Dorsolateral prefrontal cortex (tissue), 122 donors: ENCODE measurements at places on chromosomes 16 and 17. TPM values are rescaled to one million over a fixed set of nuclear protein-coding genes. Genes with fewer than 3 reads are reported as not detected.

GRCh38 chr16:84567286-84567962, 50.5 kb downstream of the COTL1 start:
- DNase-seq = no peak

DNA sequence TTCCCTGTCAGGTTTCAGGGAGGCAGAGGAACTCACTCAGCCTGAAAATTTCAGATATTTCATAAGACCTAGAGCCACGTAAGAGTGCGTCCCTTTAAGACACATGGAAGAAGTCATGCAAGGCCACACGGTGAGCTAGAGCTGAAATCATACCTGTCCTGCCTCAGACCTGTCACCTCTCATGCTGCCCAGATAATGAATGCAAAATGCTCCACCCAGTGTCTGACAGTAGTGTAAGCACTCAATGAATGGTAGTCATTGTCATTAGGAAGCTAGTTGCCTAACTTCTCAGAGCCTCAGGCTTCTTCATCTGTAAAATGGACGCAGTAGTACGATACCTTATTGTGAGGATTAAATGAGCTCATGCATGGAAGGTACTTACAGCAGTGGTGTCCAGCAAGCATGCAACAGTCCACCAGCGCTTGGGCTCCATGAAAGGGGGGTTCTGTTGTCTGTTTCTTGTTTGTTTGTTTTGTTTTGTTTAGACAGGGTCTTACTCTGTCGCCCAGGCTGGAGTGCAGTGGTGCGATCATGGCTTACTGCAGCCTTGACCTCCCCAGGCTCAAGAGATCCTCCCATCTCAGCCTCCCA, 60.7 kb downstream of the WSB1 start:
- no peak for DNase-seq

GRCh38 chr16:84907575-84907974, 87.8 kb downstream of the CRISPLD2 start:
- no peak for DNase-seq

- no peak for DNase-seq
These were observed 72.0 kb downstream of the HS3ST2 start for GRCh38 chr16:22885951-22886350.

GRCh38 chr16:70429888-70430666, 8.8 kb downstream of the ST3GAL2 start:
- DNase-seq = no peak

- no peak for DNase-seq
These were observed 43.8 kb downstream of the SHISA6 start for GRCh38 chr17:11284811-11285210.

GRCh38 chr17:32962320-32962711, 29.3 kb upstream of the SPACA3 start:
- no peak for DNase-seq

- no peak for DNase-seq
These were observed 191.1 kb downstream of the CHD9NB start for GRCh38 chr16:52861614-52862022.

- DNase-seq = no peak
These were observed 3.8 kb upstream of the FAM171A2 start for GRCh38 chr17:44367231-44367979.

DNA sequence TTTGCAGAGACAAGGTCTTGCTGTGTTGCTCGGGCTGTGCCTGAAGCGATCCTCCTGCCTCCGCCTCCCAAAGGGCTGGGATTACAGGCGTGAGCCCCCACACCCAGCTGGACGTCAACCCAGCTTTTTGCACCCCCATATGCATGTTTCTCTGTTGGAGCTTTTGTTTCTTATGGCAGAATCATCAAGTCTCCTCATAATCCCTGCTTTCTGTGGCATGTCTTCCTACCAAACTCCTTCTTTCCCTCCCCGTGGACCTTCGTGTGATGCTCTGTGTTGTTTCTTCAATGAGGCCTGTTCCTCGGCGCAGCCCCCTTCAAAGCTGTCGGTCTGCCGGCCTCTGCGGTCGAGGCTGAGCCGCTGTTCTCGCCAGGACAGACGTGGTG, 71.6 kb downstream of the METRNL start:
- no peak for DNase-seq

DNA sequence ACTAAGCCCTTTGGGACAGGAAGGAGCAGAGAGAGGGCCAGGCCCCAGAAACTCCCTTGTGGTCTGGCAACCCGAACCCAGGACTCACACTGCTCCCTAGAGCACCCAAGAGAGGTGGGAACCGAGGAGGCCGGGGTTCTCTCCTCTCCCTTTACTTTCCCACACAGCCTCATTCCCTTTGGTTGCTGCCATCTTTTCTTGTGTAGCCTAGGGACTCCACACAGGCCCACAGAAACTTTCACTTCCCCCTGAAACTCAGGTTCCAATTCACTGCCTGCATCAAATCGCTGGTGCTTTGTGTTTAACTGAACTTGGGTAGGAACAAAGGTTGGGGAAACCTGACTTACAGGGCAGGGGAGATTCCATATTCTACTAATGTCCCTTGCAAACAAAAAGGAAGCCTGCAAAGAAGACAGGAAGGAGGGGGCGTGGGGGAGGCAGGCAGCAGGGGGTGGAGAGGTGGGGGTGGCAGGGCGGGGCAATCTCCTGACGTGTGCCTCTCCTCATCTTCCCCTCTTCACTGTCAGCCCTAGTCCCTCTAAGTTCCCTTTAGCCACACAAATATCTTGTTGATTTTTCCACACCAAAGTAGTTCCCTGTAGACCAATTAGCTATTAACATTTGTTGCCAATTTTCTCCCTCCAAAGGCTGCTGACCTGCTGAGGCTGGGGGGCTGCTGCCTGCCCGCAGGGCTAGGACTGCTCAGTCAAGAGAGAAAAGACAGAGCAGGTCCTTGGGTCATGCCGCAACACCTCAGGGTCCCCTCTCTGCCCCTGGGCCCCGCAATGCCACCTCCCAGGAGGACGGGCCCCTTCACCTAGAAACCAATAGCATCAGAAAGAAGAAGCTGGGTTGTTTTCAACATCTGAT, 8.0 kb downstream of the ST3GAL2 start:
- no peak for DNase-seq

- no peak for DNase-seq
These were observed 2.7 kb downstream of the TBCD start for GRCh38 chr17:82754297-82755208.

- no peak for DNase-seq
These were observed 9.2 kb upstream of the TSPOAP1 start for GRCh38 chr17:58337600-58338453.

GRCh38 chr17:58088624-58089023, 5.4 kb downstream of the DYNLL2 start:
- no peak for DNase-seq

DNA sequence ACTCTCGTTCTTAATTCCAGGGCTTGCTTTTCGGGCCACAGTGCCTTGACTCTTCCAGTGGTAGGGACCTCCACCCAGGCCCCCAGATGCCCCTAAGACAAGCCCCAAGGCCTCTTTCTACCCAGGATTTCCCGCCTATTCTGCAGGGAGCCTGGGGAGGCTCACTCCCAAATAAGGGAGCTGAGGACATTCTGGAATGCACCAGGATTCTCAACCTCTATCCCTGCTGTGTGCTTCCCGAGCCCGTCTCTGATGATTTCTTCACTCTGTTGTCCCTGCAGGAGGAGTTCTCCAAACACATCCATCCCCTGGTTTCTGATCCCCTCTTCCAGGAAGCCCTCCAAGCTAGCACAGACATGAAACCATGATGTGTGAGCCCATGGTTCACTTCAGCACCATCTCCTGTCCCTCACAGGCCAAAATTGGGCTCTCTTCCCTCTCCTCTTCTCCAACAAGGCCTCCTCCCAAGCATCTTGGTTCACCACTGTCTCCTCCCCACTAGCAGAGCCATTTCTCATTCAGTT, 255.9 kb downstream of the KATNIP start:
- DNase-seq = no peak

DNA sequence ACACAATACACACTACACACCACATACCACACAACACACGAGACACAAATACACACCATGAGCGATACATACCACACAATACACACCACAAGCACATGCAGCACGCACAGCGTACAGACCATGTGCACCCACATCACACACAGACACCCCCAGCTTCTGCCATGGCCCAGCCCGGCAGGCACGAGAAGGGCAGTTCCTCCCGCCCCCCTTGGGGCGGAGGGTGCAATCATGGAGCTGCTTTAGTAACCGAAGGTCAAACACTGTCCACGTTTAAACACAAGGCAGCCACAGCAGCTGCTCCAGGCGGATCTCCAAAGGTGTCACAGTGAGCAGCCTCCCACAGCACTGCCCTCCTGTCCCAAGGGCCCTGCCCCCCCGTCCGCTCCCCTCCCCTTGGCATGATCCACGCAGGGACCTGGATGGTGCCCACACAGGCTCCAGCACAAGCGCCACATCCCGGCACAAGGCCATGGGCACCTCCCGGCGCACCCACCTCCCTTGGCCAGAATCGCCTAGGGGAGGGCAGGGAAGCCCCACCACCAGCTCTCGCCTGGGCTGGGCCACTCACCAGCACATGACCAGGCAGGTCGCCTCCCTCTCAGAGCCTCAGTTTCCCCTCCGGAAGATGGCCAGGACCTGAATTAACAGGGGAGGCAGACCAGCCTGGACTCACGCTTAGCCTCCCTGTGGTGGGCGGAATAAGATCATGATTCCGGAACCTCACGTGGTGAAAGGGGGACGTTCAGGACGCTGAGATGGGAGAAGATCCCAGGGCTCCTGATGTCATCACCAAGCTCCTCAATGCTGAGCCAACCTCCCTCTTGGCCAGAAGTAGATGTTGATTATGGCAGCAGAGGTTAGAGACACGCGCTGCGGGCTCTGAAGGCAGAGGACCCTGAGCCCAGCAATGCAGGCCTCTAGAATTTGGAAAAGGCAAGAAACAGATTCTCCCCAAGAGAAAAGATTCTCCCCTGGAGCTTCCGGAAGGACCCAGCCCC, 32.6 kb upstream of the ZNF469 start:
- DNase-seq = no peak

DNA sequence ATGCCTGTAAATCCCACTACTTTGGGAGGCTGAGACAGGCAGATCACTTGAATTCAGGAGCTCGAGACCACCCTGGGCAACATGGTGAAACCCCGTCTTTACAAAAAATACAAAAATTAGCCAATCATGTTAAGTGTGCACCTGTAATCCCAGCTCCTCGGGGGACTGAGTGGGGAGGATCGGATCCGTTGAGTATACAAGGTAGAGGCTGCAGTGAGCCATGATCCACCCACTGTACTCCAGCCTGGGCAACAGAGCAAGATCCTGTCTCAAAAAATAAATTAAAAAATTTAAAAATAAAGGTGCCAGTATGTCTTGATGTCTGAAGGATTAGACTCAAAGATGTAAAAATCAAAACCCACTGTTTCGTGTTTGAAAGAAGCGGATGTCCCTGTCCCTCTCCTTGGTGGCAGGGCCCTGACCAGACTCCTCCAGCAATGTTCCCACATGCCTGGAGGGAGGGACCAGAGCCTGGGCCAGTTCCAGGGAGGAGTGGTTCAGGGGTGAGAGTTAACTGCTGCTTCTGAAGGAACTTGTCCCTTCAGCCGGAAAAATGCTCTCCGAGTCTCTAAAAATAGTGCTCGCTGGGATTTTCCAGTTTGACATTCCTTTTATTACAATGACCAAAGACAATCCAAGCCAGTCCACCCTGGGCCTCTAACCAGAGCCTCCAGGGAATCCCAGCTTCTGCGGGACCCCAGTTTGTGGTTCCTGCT, 9.4 kb upstream of the CMTM4 start:
- no peak for DNase-seq

- no peak for DNase-seq
These were observed 68.8 kb downstream of the SHISA6 start for GRCh38 chr17:11309850-11310249.

GRCh38 chr17:44007346-44008204, 3.2 kb downstream of the NAGS start:
- no peak for DNase-seq

GRCh38 chr17:40551091-40551878, 14.0 kb downstream of the CCR7 start:
- peak; percentile 2 for DNase-seq

GRCh38 chr16:51071326-51071725, 79.7 kb downstream of the SALL1 start:
- no peak for DNase-seq

Gene CDRT15L2
- total RNA-seq = not detected

Gene DNAAF8
- 2.2 TPM for total RNA-seq

Gene SDK2
- 4.6 TPM for total RNA-seq

Gene RPH3AL
- 6.4 TPM for total RNA-seq

Gene CFAP97D1
- not detected for total RNA-seq

Gene KRTAP9-8
- total RNA-seq = not detected

Gene DERL2
- 30.9 TPM for total RNA-seq

Gene KLHL10
- 0.32 TPM for total RNA-seq

Gene PPM1E
- 17.3 TPM for total RNA-seq
